ENCODE measurements at places on chromosomes 6 and 20.
A peak's percentile ranks its signal among the peaks of the same experiment; 100 is the strongest.

- DNase-seq, result no peak
These were observed 560.0 kb downstream of the TBC1D32 start for GRCh38 chr6:120774275-120774674.

GRCh38 chr6:161536224-161536630 is 262.4 kb upstream of the AGPAT4 start:
- no peak for DNase-seq

DNA sequence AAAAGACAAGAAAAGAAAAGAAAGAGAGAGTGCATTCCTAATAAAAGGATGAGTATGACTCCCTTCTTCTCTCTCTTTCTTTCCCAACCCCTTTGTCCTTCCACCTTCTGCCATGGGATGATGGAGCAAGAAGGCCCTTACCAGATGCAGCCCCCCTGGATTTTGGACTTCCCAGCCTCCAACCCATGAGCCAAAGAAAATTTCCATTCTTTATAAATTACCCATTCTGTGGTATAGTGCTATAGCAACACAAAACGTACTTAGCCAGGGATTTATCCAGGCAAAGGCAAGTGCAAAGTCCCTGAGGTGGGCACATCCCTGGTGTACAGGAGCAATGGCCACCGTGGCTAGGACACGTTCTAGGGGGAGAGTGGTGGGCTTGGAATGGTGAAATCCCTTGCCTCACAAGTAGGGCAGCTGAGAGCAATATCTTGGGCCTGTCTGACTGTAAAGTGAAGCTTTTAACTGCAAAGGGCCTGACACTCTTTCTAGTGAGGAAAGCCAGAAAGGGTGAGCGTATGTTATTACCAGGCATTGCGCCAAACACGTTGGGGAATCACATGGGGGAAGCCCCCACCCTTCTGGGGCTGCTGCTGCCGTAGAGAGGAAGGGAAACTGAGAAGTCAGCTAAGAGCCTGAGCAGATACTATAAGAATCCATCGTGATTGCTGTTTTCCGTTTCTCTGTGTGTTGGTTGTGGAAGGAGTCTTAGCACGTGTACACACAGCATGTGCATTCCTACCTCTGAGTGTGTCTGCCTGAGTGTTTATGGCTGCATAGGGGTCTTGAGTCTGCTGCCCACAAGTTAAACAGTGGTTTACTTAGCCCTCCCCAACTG is 50.7 kb upstream of the SIRPA start:
- no peak for DNase-seq

DNA sequence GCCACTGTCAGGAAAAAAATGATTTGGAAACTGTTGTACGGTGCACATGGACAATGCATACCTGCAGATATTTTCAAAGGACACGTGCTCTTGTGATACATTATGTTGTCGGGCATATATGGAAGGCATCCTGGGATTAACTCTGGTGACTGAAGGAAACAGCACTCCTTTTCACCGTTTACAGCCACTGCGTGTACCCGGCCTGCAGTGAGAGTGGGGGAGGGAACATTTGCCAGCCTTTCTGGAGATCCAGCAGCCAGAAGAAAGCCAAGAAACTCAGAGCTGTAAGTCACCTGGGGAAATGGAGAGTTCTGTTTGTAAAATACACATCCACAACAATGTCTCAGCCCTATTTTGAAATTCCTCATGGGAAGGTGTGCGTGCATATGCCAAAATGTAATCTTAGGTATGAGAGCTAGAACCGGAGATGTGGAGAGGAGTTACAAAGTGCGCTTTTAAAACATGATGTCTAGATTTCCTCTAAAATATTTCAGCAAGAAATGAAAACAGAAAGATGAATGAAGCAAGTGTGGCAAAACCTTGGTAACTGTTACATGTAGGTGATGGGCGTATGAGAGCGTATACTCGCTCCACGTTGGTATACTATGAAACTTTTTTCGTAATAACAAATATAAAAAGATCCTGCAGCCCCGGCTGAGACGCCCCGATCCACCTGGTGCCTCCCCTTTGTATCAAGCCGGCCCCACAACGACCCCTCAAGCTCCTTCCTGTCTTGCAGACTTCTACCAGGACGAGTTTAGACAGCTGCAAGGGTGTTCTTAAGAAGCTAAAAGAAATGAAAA is 8.6 kb upstream of the FOXF2 start:
- DNase-seq, result no peak

GRCh38 chr6:142534484-142534883 is 232.7 kb downstream of the ADGRG6 start:
- no peak for DNase-seq

DNA sequence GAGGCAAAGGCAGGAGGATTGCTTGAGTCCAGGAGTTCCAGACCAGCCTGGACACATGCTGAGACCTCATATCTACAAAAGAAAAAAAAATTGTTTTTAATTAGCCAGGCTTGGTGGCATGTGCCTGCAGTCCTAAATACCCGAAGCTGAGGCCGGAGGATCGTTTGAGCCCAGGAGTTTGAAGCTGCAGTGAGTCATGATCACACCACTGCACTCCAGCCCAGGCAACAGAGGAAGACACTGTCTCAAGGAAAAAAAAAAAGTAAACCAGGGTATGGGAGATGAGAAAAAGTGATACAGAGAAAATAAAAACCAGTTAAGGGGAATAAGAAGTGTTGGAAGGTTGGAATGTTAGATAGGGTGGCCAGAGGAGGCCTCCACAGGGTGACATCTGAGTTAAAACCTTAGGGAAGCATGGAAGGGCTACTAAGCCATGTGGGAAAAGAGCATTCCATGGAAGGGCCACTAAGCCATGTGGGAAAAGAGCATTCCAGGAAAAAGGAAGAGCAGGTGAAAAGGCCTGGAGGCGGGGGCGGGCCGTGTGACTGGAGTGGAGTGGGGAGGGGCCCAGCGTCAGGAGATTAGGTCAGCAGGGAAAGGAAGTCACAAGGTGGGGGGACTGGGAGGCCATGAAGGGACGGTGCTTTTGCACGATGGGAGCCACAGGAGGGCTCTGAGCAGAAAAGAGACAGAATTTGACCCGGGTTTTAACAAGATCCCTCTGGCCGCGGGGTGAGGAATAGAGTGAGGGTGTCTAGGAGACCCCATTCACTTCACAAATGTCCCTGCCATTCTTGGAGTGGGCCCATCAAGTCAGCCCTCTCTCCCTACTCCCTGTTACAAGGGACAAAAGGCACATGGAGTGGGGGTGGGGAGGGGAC is 18.3 kb downstream of the CPNE5 start:
- peak; percentile 41 for DNase-seq

DNA sequence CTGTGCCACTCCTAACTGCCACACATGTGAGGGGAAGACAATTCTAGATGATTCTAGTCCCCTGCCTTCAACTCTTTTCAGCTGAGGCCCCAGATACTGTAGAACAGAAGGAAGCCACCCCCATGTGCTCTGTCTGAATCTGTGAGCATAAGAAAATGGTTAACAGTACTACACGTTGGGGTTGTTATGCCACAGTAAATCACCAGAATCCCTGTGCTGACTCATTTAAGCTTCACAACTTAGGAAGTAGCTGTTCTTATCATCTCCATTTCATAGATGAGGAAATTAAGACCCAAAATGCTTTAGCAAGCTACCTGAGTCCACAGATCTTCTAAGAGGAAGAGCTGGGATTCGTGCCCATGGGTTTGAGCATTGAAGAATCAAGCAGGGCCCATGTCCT is 27.4 kb upstream of the SCRT2 start:
- no peak for DNase-seq

- DNase-seq, result no peak
These were observed 29.8 kb downstream of the ADGRG6 start for GRCh38 chr6:142331601-142332000.

DNA sequence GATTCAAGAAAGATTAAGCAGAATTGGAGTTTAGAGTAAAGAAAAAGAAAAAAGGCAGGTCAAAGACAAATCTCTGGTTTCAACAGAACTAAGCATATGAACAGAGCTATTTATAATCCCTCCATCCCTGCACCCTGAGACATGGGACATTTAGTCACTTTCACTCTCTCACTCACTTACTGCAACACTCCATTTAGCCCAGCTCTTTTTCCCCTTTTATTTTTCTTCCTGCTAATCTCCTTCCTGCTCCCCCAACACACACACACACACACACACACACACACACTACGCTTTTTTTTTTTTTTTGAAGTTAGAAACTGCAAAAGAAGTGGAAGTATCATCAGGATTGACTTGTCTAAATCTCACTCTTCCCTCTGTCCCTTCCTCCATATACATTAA is 45.1 kb upstream of the TBC1D7 start:
- no peak for DNase-seq

DNA sequence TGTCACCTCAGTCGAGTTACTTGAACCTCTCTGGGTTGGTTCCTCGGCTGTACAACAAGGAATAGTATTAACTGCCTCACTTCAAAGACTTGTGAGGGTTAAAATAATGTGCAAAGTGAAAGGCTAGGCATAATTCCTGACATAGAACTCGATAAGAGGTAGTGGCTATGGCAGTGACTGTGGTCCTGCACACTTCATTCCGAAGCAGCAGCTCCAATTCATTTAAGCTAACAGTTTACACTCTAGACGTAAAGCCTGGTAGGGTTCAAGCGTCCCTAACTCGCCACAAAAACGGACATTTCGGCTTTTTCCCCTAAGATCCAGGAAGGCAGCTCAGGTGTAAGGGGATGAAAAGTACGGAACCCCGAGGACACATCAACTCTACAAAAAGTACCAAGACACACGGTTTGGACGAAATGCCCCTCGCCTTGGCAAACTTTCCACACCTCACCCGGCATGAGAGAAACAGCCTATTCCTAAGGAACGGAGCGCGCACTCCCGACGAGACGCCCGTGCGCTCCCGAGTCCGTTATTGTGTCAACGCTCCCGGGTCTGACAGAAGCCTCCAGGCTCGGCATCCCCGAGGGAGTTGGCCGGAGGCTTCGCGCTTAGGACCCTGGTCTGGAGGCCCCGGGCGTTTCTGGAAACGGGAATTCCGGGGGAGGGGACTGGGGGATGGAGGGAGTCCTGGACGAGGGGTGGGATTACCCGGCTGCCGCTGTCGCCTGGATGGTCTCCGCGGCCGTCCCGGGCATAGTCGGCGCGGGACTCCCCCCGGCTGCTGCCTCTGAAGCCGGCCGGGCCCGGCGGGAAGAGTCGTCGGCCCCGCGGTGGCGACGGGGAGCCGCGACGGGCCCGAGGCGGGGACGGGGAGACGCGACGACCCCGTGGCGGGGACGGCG is 937 bp downstream of the ZNF318 start:
- DNase-seq, result peak; percentile 16

DNA sequence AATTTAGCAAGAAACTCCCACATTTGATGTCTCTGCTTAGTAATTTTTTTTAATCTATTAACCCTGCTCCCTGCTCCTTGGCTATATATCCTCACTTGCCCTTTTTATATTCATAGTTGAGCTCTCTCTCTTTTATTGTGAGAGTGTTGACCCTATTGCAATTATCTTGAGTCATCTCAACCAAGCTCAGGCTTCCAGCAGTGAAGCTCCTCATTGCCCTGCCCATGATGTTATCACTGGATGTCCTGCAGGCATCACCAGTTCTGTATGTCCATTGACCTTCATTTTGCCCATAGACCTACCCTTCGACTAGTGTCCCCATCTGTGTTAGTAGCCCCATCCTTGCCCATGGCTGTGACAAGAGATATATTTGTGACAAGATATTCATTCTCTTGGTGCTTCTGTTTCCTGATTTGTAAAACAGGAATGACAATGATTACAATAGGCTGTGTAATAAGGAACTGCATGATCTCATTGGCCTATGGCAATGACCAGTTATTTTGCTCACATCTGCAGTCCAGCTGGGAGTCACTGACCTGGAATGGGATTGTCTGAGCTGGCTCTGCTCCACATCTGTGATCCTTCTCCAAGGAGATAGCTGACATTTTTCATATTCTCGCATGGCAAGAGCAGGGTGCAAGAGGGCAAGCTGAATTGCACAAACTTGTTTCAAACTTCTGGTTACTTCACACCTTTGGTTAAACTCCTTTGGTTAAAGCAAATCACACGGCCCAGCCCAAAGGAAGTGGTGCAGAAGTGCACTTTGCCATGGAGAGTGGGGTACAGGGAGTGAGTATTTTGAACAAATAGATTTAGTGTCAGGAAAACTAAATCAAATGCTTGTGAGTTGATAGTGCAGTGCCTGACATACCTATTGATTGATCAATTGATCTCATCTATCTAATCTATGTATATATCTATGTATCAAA is 47.7 kb upstream of the CST5 start:
- no peak for DNase-seq

- DNase-seq, result no peak
These were observed at the start of gene CBFA2T2 for GRCh38 chr20:33490023-33490933. Gene CBFA2T2, plus strand, starts transcription at chr20:33490096. Its CDS starts 172 bp downstream, at chr20:33490268.

DNA sequence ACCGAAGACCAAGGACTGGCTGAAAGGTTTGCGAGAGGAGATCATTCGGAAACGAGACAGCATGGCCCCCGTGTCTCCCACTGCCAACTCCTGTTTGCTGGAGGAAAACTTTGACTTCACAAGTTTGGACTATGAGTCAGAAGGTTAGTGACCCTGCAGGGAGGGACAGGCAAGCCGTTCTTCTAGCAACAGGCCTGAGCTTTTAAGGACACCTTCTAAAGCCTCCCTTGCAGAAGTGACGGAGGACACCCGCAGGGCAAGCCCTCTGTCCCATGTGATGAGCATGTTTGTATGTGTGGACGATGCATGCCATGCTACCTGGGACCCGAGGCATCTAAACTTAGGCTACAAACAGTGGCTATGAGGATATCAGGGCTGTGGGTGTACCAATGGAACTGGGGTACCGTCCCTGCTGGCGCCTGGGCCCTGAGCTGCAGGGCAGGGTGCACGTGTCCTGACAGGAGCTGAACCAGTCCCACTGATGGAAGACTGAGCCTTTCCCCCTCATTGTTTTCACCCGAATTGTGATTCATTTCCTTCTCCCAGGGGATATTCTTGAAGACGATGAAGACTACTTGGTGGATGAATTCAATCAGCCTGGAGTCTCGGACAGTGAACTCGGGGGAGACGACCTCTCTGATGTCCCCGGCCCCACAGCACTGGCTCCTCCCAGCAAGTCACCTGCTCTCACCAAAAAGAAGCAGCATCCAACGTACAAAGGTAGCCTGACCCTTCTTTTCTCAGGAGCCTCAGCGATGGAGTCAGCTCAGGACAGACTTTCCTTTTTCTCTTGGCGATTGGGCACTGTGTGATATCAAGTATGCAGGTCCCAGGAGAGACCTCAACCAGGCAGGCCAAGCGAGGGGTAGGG is 84.4 kb downstream of the SERAC1 start:
- no peak for DNase-seq

DNA sequence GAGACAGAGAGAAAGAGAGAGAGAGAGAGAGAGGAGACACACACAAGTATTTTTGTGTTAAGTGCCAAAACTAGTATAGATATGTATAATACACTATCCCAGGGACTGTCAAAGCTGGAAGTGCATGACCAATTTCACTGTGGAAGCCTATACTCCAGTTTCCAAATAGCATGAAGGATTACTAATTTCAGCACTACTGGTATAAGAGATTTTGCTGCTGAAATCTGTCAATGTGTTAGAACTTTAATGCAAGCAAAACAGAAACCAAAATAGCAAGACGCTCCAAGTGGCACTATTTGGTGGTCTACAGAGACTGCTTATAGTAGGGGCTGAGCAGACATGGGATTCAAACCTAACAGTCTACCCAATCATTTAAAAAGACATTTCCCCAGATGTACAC is 284.8 kb downstream of the BTBD9 start:
- no peak for DNase-seq

- no peak for DNase-seq
These were observed 92.8 kb upstream of the RNF217 start for GRCh38 chr6:124869416-124869815.

- no peak for DNase-seq
These were observed 148.1 kb downstream of the ZDHHC14 start for GRCh38 chr6:157528931-157529653.
